GM23248 (cell line): ENCODE measurements at places on chromosomes 3 and 15. TPM values are rescaled to one million over a fixed set of nuclear protein-coding genes. Genes with fewer than 3 reads are reported as not detected.

ITIH4 gene
- polyA plus RNA-seq = not detected in 2 replicates

KLHL6 gene
- polyA plus RNA-seq = not detected in 2 replicates

BLM gene
- 1.9 and 2.1 TPM in 2 replicates for polyA plus RNA-seq

OR5H1 gene
- not detected in 2 replicates for polyA plus RNA-seq

ALDH1A3 gene
- 4.8 TPM in 2 replicates for polyA plus RNA-seq

SEMA3G gene
- 0.06 and 0.21 TPM in 2 replicates for polyA plus RNA-seq

HPS3 gene
- polyA plus RNA-seq = 17.4 and 18.4 TPM in 2 replicates

COL7A1 gene
- polyA plus RNA-seq = 11.2 and 11.9 TPM in 2 replicates

MAP6D1 gene
- 2.8 and 3.2 TPM in 2 replicates for polyA plus RNA-seq

ZNF860 gene
- polyA plus RNA-seq = 0.08 TPM in 2 replicates

WNT5A gene
- polyA plus RNA-seq = 74.0 and 76.1 TPM in 2 replicates

ITGB5 gene
- 33.9 and 39.4 TPM in 2 replicates for polyA plus RNA-seq

STX19 gene
- not detected in 2 replicates for polyA plus RNA-seq

GABRA5 gene
- 0.24 and 0.29 TPM in 2 replicates for polyA plus RNA-seq

ACTC1 gene
- polyA plus RNA-seq = 29.9 and 31.9 TPM in 2 replicates

TRH gene
- polyA plus RNA-seq = 0.15 and 0.19 TPM in 2 replicates

KBTBD13 gene
- polyA plus RNA-seq = not detected in 2 replicates

B3GNT5 gene
- 1.8 TPM in 2 replicates for polyA plus RNA-seq

P2RY1 gene
- polyA plus RNA-seq = 0.09 TPM in 1 of 2 replicates, not detected in the other

SLC12A1 gene
- polyA plus RNA-seq = not detected in 2 replicates

UCN2 gene
- polyA plus RNA-seq = 0.25 and 0.45 TPM in 2 replicates

CPNE4 gene
- polyA plus RNA-seq = 0.44 and 0.95 TPM in 2 replicates

STAC gene
- polyA plus RNA-seq = 8.3 and 10.5 TPM in 2 replicates

CSPG4 gene
- polyA plus RNA-seq = 5.3 and 5.6 TPM in 2 replicates

HIGD2B gene
- not detected in 2 replicates for polyA plus RNA-seq

TRIM71 gene
- polyA plus RNA-seq = 0.03 TPM in 1 of 2 replicates, not detected in the other

SOX14 gene
- not detected in 2 replicates for polyA plus RNA-seq

ZNF502 gene
- polyA plus RNA-seq = 2.4 and 2.9 TPM in 2 replicates

LEKR1 gene
- 0.43 and 1.3 TPM in 2 replicates for polyA plus RNA-seq

FGF7 gene
- polyA plus RNA-seq = 362 and 400 TPM in 2 replicates

GPR176 gene
- 156 and 161 TPM in 2 replicates for polyA plus RNA-seq

CHDH gene
- 0.13 TPM in 1 of 2 replicates, not detected in the other for polyA plus RNA-seq

HACD3 gene
- polyA plus RNA-seq = 119 and 135 TPM in 2 replicates

DLEC1 gene
- polyA plus RNA-seq = 0.15 TPM in 1 of 2 replicates, not detected in the other

CCDC54 gene
- 0.16 and 0.52 TPM in 2 replicates for polyA plus RNA-seq

RAB6B gene
- polyA plus RNA-seq = 0.59 and 0.67 TPM in 2 replicates

RHCG gene
- polyA plus RNA-seq = not detected in 2 replicates

HCN4 gene
- polyA plus RNA-seq = 0.03 TPM in 1 of 2 replicates, not detected in the other

SKOR1 gene
- not detected in 2 replicates for polyA plus RNA-seq

PTX3 gene
- polyA plus RNA-seq = 251 and 261 TPM in 2 replicates

TMEM212 gene
- polyA plus RNA-seq = not detected in 2 replicates

SI gene
- polyA plus RNA-seq = not detected in 2 replicates

GALNT15 gene
- polyA plus RNA-seq = 9.9 and 10.7 TPM in 2 replicates

FBXO40 gene
- not detected in 2 replicates for polyA plus RNA-seq
